CD4-positive, alpha-beta T cell treated with Interleukin-15 for 4 hours (primary cell): ENCODE measurements at places on chromosomes 1 and 21.
A peak's percentile ranks its signal among the peaks of the same experiment; 100 is the strongest.

DNA sequence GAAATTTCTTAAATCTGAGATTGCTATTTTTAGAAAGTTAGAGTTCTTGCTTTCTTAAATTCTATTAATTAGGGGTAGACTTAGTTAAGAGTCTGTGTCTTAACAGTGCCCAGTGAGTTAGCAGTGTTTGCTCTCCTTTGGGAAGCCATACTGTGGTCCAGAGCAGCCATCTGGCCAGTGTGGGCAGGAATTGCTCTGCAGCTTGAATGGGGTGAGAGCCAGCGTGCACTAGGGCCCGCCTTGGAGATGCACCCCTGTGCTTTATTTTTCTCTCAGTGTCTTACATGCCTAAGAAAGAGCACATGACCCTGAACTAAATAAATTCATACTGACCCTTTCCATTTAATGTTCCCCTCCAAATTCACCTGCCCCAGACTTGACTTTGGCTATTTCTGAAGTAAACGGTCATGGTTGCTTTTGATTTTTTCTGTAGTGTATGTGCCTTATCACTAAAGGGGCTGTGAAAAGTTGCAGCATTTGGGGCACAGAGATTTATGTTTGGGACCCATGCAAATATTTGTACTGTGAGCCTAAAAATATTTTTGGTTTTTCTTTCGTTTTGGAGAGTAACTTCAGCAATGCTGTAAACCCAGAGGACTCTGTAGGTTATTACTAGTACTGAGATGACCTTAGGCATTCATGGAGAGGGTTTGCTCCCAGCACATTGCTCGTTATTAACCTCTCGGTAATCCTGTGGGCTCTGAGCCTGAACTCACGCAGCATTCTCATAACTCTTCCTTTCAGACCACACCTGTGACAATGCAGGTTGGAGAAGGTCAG is 21.3 kb upstream of the KCNQ4 start:
- no peak for DNase-seq

DNA sequence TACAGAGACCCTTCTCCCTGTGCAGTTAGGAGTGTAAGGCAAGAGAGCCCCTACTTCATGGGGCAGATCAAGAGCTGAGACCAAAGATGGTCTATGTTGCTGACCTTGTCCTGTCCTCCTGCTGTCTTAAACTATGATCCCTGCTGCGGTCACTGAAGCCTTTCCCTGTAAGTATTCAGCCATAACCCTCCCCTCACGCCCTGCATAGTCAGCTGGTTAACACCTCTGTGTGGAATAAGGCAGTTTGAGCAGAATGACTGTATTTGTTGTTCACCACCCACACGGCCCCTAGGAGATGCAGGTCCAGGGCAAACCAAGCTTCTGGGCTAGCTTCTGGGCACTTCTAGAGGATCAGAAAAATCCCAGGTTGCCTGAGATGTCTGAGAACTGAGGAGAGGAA is 356 bp downstream of the TSPAN1 start:
- no peak for DNase-seq

- DNase-seq: no peak
These were observed 1107.1 kb upstream of the TMPRSS15 start for GRCh38 chr21:19510653-19511052.

DNA sequence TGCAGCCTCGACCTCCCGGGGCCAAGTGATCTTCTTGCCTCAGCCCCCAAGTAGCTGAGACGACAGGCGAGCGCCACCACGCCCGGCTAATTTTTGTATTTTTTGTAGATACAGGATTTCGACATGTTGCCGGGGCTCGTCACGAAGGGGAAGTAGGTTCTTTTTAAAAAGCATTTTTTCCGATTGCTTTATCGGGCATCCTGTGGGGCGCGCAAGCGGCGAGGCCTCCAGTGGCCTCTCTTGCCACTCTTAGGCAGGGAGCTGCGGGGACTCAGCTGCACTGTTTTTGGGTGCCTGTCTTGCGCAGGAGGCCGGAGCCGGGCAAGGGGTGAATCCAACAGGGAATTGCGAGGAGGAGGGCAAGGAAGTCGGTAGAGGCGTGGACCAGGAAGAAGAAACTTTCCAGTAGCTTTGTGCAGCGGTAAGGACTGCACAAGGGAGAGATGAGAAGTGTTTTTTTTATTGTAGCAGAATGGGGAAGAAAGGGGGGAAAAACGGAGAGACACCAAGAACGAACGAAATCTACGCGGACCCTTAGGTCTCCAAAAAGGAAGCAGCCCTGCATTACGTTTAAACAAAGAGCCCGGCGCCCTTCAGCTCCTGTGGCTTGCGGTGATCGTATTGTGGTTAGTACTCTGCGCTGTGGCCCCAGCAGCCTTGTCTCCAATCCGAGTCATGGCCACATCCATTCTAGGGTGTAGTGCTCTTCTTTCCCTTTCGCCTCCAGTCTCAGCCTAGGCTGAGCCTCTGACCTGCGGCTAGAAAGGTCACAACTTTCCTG is 164.8 kb downstream of the PPIAL4G start:
- peak; percentile 58 for DNase-seq

GRCh38 chr1:115192200-115192767 is 103.0 kb upstream of the TSPAN2 start:
- DNase-seq: no peak

DNA sequence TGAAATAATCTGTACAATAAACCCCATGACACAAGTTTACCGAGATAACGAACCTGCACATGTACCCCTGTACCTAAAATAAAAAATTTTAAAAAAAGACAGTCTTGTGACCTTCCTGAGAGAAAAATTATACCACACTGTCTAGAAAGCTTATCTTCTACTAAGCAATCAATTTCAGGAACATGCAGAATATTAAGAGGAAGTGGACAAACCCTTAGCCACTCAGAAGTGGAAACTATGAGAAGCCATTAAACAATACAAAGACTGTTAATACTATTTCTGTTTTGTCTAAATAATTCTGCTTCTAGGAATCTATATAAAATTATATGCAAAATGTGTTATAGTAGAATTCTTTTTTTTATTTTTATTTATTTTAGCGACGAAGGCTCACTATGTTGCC is 93.9 kb downstream of the ADAMTS1 start:
- no peak for DNase-seq

DNA sequence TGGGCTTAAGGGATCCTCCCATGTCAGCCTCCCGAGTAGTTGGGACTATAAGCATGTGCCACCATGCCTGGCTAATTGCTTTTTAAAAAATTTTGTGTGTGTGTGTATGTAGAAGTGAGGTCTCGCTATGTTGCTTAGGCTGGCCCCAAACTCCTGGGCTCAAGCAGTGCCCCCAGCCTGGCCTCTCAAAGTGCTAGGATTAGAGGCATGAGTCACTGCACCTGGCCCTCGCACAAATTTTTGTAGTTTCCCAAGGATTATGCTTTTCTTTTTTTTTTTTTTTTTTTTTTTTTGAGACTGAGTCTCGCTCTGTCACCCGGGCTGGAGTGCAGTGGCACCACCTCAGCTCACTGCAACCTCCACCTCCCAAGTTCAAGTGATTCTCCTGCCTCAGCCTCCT is 144.4 kb upstream of the HNRNPU start:
- DNase-seq: no peak

DNA sequence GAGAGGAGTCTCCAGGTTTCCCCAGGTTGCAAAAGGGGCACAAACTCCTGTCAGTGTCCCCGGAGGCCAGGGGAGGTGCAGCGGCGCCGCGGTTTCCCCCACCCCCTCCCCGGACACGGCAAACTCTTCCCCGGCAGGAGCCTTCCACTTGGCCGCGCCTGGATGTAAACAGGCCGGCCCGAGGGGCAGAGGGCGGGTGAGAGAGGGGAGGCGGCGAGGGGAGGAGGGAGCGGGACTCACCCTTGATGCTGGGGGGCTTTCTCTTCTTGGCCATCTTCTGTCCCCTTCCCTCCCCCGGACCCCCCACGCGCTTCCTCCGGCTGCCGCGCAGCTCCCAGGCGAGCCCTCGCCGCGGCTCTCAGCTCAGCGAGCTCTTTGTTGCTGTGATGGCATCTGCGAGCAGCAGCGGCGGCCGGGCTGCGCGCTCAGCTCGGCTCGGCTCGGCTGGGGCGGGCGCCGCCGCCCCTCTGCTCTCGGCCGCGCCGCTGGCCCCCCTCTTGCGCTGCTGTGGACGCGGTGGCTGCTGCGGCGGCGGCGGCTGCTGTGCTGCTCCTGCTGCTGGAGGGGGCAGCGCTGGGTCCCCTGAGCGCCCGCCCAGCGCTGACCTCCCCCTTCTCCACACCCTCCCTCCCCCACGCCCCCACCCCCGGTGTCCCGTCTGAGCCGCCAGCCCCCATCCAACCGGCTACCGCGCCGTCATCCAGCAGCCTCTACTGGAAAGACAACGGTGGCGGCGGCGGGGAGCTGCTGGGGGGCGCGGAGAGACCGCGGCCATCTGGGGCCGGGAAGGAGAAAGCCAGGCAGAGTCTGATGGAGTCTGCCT is 4.9 kb upstream of the SLC44A5 start:
- DNase-seq: no peak

- no peak for DNase-seq
These were observed 122.5 kb upstream of the KCNJ15 start for GRCh38 chr21:38134084-38134873.

DNA sequence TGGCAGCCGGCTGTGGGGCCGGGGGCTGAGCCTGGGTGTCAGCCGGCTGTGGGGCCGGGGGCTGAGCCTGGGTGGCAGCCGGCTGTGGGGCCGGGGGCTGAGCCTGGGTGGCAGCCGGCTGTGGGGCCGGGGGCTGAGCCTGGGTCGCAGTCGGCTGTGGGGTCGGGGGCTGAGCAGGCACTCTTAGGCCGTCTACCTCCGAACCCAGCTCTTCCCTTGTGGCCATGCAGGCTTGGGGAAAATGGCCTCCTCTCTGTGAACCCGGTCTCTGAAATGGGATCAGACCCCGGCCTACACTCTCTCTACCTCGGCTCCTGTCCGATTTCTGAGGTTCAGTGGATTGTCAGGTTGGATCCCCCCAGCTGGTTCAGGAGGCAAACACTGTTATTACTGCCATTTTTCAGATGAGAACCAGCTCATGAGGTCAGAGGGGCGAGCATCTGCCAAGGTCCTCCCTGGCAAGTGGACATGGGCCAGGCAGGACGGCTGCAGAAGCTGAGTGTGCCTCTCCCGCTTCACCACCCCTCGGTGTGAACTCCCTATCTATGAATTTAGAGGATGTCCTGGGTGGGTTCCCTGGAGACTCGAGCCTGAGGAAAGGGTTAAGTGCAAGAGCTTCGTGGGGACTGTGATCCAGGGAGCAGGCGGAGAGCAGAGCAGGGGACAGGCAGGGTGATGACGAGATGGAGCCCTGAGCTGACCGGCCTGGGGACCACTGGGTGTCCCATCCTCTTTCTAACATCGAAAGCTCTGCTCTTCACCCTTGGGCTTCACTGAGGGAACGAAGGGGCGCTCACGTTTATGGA is 10.9 kb upstream of the COL18A1 start:
- DNase-seq: no peak

DNA sequence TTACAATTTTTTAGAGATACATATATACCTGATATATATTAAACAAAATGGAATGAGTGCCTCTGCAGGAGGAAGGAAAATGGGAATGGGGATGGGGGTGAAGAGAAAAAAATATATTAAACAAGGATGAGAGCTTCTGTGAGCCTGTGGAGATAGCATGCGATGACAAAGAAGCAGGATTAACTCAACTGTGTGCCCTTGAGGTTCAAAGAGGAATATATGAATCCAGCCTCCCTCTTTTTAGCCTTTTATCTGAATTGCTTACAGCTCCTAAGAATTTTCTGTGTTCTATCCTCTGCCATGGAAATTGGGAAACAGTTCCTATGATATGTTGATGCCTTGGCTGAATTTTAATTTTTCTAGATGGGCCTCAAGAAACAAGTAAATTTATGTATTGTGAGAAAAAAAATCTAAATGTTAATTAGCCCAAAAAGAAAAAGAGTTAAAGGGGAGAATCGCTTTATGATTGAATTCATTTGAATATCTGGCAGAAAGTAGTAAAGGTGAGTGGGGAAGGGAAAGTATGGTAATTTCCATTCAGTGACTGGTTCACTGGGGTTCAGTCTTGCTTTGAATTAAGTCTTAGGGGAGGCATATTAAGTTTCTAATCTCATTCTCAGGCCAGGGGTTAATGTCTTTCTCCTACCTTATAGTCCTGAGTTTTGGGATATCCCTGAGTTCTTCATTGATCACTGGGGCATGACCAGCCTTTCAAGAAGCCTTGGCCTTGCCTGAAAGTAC is 106.3 kb upstream of the HMCN1 start:
- DNase-seq: no peak

- no peak for DNase-seq
These were observed 15.2 kb downstream of the PRXL2B start for GRCh38 chr1:2601721-2602303.

- DNase-seq: no peak
These were observed 9.1 kb downstream of the CFAP74 start for GRCh38 chr1:1994536-1994935.

DNA sequence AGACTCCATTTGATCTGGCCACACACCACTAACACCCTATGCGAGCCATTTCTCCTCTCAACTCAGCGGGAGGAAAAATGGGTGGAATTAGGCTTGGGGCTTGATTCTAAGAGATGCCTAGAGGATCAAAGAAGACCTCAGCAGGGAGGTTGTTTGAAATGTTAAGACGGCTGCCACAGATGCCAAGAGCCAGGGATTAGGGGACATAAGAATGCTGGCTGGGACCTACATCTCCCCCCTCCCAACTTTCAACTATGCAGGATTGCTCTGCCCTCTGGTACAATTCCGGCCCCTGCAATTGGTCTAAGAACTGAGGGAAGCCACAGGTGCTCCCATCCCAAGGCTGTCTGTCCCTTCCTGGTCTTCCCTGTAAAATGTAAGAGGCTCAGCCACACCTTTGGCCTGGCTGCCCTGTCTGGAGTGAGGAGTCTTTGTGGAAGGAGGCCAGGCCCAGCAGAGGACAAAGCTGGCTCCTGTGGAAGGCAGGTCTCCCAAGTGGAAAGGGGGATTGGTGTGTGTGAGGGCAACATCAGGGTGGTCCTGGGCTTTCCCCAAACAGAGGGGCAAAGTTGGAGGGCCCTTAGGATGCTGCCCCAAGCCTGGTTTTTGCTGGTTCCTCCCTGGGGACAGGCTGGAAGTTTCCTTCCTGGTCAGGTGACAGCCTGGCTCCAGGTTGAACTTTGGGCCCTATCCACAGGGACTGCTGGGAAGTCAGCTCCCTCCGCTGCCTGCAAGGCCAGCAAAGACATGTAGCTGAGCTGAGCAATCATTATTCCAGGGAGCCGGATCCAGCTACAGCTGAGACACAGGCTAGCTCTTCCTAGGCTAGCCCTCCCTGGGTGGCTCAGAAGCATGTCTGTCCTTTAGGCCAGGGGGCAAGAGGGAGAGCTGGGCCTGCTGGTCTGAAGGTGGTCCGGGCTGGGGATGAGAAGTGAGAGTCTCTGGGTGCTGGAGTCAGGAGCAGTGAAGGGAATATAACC is 34.5 kb upstream of the SYNC start:
- DNase-seq: no peak

GRCh38 chr1:183913567-183913993 is 108.7 kb downstream of the RGL1 start:
- DNase-seq: no peak

GRCh38 chr1:20234788-20235535 is 48.6 kb upstream of the PLA2G2C start:
- no peak for DNase-seq

- no peak for DNase-seq
These were observed 333.3 kb upstream of the PLXNA2 start for GRCh38 chr1:208577381-208577905.

DNA sequence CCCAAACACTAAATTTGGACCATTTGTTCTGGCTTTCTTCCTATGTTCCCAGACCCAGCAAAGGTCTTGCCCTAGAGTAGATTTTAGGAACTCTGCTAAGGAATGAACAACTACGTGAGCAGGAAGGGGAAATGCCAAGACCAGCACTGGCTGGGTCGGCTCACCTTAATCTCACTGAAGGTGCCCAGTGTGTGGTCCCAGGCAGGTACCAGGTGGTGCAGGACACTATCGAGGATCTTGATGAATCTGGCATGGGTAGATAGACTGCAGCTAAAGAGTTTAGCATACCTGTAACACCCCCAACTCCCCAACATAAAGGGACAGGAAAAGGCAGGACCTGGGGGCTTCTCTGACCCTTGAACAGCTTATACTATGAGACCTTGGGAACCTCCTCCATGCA is 3.0 kb downstream of the HECTD3 start:
- DNase-seq: no peak
